Dorsolateral prefrontal cortex (tissue), 122 donors: ENCODE measurements at places on chromosomes 3 and 15.

GRCh38 chr3:124115956-124116355, 124.0 kb upstream of the ROPN1 start:
- DNase-seq = no peak

GRCh38 chr3:73723596-73723995, 98.9 kb upstream of the PDZRN3 start:
- DNase-seq = no peak

GRCh38 chr3:143928056-143928455, 43.6 kb upstream of the DIPK2A start:
- no peak for DNase-seq

DNA sequence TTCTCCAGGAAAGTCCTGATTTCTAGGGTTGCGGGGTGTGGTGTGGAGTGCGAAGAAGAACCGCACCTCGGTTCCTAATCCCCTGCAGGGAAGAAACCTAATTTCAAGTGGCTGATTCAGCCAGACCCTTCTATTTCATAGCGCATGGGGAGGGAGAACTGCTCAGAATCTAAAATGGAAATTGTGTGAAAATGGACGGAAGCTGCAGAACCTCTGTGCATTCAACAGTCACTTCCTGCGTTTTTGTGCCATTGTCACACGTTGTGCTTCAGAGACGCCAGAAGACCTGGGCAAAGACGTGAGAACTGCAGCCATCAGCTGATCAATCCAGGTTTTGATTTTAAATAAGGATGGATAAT, 1.2 kb downstream of the SIDT1 start:
- DNase-seq = no peak

DNA sequence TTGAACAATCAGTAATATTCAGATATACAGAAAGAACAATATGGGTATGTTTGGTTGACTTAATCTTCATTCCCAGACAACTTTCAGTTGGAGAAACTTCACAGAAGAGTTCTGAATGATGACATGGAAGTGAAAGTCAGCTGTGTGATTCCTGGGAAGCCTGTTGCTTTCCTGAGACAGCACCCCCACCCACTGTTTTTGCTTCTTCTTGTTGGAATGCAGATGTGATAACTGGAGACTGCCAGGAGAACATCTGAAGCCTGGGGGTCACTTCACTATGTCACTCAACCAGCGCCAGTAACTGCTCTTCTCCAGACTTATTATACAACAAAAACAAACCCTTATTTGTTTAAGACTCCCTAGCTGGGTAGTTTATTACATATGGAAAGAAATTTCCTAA, 599.4 kb downstream of the ZIC1 start:
- no peak for DNase-seq

- no peak for DNase-seq
Observed at GRCh38 chr3:184428561-184429175, 48.8 kb downstream of the CHRD start.

- no peak for DNase-seq
Observed at GRCh38 chr15:27250223-27250622, 279.2 kb downstream of the GABRG3 start.

DNA sequence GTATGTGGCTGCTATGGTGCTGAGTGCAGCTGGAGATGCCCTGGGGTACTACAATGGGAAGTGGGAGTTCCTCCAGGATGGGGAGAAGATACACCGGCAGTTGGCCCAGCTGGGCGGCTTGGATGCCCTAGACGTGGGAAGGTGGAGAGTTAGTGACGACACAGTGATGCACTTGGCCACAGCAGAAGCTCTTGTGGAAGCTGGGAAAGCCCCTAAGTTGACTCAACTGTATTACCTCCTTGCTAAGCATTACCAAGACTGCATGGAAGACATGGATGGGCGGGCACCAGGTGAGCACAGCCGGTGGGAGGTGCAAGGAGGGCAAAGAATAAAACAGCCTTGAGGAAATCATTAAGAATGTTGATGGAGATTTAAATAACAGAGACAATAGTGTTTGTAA, 2.9 kb downstream of the ADPRH start:
- DNase-seq = no peak
